Retina (tissue), 1 donor: ENCODE measurements at places on chromosomes 3 and 15.

- no peak for DNase-seq
Observed at GRCh38 chr3:169744366-169745054, 20.4 kb downstream of the TERC start.

DNA sequence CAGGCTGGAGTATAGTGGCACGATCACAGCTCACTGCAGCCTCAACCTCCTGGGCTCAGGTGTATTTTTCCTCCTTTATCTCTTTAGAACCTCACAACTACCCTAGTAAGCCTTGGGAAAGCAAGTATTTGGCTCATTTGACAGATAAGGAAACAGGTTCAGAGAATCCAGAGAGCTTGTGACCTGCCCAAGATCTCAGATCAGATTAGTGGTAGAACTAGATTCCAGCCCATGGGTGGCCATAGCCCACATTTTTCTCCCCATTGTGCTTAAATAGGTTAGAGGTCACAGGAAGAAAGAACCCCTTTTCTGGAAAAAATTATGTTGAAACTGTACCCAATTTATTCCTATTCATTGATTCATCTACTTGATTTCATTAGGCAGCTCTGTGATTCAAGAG is 64.3 kb downstream of the TSC22D2 start:
- no peak for DNase-seq

DNA sequence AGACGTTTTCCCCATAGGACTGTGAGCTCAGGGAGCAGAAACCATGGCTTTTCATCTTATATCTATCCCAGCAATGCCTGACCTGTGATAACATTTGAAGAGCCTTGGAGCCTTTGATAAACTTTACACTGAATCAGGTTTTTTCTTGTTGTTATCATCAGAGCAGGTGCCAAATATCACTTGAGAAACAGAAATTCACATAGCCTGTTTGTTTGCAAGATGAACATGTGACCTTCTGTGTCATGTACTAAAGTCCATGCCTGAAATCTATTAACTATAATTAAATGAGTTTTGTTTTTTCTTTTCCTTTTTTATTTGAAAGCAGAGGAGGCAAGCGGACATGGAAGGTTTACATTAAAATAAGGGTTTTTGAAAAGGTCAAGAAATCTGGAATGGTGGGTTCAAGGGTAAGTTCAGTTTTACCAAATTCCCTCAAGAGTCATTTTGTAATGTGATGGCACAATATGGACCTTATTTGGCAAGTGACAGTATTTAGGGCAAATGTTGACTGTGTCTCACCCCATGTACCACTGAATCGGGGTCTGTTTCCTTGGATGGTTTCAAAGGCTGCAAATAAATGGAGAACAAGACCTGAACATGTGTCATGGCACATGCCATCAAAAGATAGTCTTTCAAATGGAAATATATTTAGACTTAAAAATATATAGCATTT is 90.7 kb downstream of the NEK10 start:
- DNase-seq: no peak

GRCh38 chr3:146566138-146566537 is 21.7 kb upstream of the PLSCR1 start:
- DNase-seq: no peak

DNA sequence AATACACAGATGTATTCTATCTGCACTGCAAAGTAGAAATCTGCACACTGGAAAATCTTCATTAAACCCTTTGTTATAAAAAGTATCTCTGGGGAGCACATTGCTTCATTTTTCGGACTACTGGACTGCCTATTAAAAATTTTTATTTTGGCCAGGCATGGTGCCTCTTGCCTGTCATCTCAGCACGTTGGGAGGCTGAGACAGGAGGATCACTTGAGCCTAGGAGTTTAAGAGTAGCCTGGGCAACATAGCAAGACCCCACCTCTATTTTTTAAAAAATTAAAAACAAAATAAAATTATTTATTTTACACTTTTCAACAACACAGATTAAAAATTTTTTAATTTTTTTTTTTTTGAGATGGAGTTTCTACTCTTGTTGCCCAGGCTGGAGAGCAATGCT is 6.0 kb downstream of the SERP1 start:
- no peak for DNase-seq

- no peak for DNase-seq
Observed at GRCh38 chr3:151768393-151768930, 34.7 kb downstream of the AADACL2 start.

GRCh38 chr3:117184574-117184973 is 475.0 kb downstream of the TUSC7 start:
- no peak for DNase-seq

DNA sequence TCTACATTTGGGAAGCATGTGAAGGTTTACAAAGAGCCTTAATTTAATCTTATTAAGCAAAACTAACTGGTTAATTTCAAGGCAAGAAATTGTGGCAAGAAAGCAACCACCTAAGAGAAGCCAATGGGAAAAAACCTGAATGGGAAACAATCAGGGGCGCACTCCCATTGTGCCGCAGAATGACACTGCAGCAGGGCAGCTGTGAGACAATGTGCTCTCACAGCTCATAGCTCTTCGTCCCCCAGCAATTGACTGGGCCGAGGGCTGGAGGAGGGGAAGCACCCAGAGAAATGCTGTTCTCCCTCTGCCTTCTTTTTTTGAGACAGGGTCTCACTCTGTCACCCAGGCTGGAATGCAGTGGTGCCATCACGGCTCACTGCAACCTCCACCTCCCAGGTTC is 93.3 kb upstream of the RAD18 start:
- no peak for DNase-seq

GRCh38 chr15:80317389-80318182 is 65.6 kb upstream of the CTXND1 start:
- DNase-seq: no peak

- no peak for DNase-seq
Observed at GRCh38 chr3:188217011-188217463, 63.1 kb downstream of the LPP start.

DNA sequence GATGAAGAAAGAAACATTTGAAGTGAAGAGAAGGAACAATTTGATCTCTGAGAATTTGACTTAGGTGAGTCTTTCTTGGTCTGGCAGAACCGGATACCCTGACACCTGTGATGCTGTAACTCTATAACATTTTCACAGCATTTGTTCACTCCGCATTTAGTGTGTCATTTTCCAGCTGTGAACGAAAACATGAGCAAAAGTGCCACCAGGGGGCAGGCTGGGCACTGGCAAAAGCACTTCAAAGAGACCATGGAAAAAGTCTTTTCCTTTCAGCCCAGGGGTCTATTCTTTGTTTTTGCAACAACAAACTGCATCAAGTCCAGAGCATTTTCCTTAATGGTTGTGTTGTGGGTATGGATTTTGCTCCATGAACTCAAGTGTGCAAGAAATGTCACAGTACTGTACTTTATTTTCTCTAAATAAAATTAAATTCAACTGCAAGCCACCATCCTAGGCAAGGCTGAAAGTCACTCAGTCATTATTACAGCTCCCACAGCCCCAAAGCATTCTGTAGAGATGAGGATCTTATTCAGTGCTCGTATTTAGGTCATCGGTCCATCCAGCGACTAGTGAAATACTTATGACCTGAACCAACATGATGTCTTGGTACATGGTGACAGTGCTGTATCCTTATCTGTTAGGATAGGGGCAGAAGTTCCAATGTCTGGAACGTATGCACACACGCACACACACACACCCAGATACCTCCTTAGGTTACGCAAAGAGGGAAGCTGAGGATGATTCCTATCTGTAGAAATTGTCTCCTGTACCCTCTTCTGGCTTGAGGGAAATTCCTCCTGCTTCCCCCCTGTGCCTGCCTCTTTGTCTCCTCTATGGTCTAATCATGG is 125.5 kb downstream of the GADL1 start:
- DNase-seq: peak; percentile 73
